Left hindlimb (tissue), 1 donor: ENCODE measurements at places on chromosomes 1 and 21.

DNA sequence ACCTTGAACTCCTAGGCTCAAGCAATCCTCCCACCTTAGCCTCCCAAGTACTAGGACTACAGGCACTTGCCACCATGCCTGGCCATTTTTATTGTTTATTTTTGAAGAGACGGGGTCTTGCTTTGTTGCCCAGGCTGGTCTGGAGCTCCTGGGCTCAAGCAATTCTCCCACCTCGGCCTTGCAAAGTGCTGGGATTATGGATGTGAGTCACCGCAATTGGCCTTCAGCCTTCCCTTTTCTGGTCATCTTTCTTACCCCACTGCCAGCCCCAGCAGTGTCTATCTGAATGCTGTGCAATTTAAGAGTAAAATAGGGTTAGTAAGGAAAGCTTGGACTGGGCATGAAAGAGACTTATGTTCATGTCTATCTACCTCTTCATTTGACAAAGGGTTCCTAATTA lies 6.1 kb upstream of the KLF17 start:
- no peak for DNase-seq

DNA sequence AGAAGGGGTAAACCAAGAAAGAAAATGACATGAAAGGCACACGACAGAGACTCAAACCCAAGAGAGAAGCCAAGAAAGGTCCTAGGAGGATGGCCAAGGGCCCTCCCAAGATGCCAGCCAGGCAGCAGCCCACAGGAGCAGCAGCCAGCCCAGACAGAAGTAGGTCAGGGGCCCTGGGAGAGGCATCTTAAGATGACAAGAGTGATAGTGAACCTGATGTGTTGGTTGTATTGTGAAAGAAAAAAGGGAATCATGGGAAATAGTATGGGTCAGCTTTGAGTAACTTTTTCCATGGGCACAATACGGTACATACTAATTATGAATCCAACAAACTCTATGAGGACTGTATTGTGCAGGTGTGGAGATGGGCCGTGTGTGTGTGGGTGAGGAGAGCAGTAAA lies 3.3 kb downstream of the CCSAP start:
- no peak for DNase-seq

DNA sequence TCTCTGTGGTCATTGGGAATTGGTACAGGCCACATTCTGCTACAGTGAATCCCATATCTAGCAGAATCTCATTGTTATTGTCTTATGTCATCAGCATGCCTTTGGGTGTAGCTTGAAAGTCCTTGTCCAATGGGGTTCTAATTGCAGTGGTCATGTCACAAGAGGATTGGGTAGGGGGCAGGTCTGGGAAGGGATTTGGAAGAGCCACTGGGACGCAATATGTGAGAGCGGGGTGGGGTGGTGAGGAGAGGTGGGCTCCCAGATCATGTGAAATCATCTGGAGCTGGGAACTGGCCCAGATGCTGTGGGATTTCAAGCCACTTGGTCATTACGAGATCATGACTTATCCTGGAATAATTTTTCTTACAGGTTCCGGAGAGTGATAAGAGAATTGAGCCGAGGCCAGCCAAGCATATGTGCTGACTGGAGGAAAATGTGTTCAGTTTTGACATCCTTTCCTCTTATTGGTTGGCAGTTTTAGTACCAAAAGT lies 16.3 kb downstream of the CNIH3 start:
- no peak for DNase-seq

DNA sequence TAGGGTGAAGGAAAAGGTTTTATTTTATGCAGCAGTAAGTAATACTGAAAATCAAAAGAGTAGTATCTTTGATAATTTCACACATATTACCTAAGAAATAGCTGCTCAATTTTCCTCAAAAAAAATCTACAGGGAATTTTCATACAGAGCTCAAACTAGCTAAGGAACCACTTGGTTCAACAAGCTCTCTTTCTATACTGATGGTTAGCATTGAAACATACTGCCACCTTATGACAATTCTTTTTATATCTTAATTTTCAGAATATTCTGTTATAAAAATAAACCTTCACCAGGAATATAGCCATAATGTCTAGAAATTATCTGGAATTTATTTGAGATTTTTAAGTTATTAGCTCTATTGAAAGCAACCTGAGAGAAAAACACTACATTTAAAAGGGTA lies 142.1 kb downstream of the DPYD start:
- DNase-seq: no peak

DNA sequence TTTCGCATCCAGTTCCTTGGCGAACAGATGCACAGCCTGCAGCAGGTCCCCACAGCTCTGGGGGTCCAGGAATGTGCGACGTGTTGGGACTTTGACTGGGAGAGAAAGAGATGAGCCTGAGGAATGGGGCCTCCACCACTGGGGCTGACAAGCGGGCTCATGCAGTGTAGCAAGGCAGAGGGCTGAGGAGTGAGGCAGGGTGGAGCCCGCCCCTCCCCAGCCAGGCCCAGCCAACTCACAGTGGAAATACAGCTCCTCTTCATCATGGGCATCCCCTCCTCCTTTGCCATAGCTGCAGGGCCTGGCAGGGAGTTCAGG lies 30.7 kb downstream of the CDCA8 start:
- no peak for DNase-seq

GRCh38 chr1:101588677-101589076 lies 351.9 kb downstream of the S1PR1 start:
- no peak for DNase-seq

DNA sequence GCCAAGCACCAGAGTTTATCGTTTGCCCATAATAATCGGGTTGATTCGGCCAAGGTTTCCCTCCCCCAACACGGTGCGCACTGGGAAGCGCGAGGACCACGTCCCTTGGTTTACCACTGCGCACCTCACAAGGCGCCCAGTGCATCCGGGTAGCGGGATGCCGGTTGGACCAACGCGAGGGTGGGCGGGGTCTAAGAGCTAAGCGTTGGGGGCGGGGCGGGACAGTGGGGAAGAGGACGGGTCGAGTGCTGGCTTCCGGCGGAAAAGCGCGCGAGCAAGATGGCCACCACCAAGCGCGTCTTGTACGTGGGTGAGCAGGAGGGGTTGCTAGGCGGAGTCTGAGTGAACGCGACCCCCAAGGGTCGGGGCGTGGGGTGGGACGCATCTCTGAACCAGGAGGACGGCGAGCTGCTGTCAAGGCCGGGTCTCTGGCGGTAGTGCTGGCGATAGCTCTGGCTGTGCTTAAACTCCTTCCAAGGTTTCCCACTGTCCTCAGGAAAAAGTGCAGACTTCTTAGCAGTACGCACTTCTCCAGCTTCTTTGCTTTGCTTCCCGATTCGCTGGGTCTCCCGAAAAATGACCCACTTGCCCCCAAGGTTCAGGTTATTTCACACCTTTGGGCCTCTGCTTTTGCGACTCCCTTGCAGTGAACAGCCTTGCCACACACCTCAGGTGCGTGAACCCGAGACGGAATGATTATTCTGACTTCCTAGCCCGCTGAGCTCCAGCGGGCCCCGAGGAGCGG lies at the start of gene PPIE:
Gene PPIE, plus strand, starts transcription at position 261 of the 745 bp plus-strand sequence. Its CDS starts 19 bp downstream, at position 280.
- DNase-seq: peak; percentile 95

GRCh38 chr1:47592296-47593012 lies 154.6 kb downstream of the FOXD2 start:
- DNase-seq: no peak

DNA sequence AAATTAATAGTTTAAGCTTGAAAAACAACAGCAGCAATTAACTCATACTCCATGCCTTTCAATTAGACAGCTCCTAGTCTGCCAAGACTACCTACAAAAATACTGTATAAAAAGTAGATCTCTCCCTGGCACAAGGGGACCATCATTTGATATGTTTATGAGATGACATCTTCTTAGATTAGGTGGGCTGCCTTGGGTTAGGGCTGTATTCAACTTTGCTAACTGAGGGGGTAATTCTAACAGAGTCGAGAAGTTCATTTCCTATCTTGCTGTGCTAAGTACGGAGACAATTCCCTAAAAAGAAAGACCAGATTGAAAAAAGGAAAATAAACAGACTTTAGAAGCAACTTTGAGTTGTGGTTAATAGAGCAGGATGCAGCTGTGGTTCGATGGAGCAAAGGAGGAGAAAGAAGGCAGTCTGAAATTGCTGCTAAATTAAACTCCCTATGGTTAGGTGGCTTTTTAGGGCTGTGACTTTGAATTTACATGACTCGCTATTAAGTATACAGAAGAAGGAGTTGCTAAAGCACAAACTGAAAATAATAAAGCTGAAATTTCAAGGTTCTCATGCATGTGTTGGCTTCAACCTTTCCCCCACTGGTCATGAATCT lies 75.4 kb downstream of the CDC7 start:
- no peak for DNase-seq

DNA sequence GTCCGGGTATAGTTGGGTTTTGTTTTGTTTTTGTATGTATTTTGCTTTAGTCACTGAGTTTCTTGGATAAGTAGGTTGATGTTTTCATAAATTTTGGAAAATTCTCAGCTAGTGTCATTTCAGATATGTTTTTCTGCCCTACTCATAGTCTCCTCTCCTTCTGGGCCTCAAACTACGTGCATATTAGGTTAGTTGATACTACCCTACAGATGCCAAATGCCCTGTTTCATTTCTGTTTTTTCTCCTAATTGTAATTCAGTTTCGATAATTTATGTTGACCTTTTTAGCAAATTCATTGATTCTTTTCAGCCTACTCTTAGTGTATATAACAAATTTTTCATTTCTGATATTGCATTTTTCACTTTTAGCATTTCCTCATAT lies 268.6 kb upstream of the RGS18 start:
- no peak for DNase-seq

DNA sequence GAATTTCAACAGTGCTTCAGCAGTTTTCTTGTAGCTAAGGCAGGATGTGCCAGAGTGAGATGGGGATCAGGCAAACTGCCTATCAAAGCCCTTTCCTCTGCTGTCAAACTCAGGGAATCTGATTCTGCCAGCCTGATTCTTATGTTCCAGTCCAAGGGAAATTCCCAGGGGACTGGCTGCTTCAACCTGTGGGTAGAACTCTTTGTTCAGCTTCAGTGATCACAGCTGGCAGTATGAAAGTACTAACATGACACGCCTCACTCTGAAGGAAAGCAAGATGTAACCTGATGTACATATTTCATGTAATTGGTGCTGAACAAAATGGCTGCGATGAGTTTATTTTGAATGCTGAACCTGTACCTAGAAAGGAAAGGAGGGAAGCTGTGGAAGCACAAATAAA lies 40.1 kb upstream of the SLC5A9 start:
- no peak for DNase-seq

GRCh38 chr1:9471679-9472078 lies 67.6 kb upstream of the SLC25A33 start:
- no peak for DNase-seq

GRCh38 chr1:87123610-87124009 lies 205.1 kb upstream of the LMO4 start:
- DNase-seq: no peak

- no peak for DNase-seq
These were observed 5.5 kb upstream of the GBP1 start for GRCh38 chr1:89070509-89070908.

DNA sequence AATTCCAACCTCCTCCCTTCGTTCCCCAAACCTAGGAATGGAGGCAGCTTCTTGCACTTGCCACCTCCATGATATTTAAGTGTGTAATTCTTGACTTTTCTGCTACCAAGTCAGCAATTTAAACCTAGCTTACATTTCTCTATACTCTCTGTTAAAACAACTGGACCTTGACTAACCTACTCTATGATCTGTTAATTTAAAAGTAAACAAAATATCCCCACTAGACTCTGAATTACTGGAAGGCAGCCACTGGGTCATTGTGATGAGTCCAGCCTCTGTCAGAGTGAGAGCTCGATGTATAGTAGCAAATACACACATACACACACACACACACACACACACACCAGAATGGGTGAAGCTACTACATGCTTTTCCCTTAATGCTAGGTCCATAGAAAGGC lies 40.0 kb upstream of the DHCR24 start:
- no peak for DNase-seq

- no peak for DNase-seq
These were observed 6.1 kb upstream of the CROCC start for GRCh38 chr1:16915627-16915973.

DNA sequence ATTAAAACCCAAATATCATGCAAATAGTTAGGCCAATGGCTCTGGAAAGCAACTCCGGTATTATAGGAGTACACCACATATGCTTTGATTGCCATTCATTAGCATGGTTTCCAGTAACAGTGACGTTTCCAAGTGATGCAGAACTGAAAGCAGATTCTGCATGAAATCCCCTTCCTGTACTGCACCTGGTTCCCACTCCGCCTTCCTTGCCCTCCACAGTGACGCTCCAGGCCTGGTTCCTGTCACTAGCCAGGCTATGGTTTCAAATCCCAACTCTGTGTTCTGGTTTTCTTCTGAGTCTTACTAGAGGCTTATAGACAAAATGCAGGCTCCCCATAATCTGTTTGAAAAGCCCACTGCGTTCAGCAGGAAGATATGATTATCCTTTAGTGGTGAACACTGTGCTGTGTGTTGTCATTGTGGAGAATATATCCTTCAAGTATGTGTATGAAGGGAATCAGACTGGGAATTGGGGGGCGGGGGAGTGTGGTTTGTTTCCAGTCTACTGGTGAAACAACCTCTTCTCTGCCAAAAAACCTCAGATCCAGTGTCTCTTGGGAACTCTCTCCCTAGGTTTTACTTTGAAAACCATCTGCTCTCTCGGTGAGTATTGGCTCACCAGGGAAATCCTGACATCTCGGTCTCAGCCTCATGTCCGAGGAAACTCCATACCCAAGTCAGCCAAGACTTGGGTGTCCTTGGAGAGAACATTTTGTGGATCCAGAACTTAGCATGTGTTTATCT lies 78.7 kb downstream of the TYW3 start:
- no peak for DNase-seq

DNA sequence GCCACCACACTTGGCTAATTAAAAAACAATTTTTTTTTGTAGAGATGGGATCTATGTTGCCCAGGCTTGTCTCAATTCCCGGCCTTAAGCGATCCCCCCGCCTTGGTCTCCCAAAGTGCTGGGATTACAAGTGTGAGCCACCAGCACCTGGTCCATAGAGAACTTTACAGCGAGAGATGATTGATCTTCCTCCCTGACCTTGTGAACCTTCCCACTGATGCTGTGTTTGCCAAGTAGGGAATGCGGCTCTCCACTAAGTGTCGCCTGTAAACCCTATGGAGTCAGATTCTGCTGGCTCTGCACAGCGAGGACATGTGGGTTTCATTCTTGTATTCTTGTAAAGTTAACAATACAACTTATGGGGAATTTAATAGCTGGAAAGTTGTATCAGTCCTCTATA lies 81.3 kb upstream of the LYST start:
- DNase-seq: no peak

DNA sequence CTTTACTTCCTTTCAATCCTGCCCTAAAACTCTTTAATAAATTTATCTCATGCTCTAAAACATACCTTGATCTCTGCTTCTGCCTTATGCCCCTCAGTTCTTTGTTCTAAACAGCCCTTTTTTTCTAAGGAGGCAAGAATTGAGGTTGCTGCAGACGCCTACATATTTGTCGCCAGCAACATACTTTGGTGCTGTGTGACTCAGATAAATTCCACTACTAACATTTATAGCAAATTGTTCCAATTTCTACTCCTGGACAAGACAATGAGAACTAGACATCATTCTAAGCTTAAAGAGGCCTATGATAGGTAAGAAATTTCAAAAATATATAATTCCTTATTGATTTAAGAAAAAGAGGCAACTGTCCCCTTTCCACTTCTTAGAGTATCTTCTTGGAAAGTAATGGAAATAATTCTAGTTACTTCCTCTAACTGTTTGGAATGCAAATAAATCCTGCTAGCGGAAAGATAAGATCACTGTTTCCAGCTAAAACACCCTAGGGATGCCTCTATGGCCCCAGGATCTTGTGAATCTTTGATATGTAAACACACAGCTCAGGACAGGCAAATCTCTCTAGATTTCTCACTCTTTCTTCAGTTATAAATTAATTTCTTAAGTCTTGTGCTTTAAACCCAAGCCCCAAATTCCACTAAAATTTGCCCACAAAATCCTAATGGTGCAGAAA lies 869.1 kb downstream of the KCNT2 start:
- DNase-seq: no peak
